Effector memory CD4-positive, alpha-beta T cell (primary cell): ENCODE measurements at places on chromosomes 6 and 20.

DNA sequence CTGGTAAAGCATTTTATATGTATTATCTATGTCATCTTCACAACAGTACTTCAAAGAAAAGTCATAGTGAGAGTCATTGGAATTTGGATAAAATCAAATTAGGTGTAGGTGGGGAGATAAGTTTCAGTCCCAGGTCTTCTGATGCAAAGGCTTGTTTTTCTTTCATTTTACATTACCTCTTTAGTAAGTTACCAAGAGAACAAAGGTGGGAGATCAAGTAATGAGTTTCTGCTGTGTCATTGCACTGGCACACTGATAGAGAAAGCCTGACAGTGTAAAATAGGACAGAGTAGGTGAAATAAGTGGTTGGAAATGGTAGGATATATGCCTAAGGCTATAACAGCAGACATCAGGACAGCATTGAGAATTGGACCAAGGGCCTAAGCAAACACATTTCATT is 250.4 kb downstream of the NKAIN2 start:
- DNase-seq = no peak

DNA sequence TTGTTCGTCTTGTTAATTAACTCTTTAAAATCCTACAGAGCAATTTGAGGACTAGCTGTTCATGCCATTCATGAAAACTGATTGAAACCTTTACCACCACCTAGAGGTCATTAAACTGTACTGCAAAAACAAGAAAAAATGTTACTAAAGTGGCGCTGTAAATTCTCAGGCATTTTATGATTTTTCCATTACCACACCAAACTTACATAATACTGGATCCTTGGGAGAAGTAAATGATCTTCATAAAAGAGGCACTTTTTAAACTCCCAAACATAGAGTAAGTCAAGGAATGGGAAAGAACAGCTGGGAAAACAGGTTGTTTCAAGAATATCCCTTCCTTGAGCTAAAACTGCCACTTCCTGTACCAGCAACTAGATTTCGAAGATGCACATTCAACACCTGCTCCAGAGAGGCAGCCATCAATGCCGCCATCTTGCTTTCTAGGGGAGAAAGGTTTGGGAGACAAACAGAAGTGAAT is 54.3 kb downstream of the MYLIP start:
- no peak for DNase-seq

DNA sequence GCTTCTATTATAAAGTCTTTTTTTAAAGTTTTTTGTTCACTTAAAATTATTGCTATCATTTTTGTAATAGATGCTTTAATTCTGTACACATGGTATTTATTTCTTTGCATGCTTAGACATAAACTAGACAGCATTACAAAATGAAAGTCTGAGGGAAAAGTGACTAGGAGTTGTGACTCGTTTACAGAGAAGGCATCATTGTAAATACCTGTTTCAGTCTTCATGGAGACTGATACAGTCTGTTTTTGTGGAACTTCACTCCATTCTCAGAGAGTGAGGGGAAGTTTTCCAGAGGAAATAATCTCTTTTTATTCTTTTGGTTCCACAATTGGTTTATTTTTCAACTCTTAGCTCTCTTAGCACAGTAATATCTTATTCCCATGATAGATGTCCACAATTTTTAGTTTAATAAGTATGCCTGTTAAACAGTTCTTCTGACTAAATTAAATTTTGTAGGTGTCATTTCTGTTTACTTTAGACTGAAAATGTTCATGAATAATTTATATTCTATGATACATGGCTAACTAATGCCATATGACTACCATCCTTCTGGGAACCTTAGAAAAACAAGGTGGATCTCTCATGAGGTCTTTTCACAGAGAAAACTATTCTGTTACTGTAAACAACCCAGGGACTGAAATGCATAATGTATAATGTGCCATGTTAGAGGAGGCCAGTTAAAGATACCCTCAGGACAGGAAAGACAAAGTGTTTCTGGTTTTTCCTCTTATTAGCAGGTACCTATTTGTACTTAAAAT is 69.2 kb downstream of the MYO6 start:
- DNase-seq = no peak

- DNase-seq = no peak
Observed at GRCh38 chr20:48531505-48531904, 296.3 kb downstream of the PREX1 start.

DNA sequence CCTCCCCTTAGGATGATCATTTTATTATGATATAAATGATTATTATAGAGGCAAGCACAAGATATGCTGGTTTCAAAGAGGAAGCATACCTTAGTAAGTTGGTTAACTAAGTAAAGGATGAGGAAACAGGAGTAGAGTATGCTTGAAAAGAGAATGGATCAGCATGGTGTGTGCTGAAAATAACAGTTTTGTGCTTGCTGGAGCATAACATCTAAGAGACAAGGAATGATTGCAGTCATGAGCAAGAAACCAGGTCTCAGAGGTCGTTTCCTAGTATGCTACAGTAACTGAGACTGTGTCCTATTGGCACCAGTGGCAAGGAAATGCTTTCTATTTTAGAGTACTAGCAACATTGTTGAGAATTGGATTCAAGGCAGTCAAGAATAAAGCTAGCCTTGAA is 34.1 kb downstream of the CDC40 start:
- DNase-seq = no peak

- no peak for DNase-seq
Observed at GRCh38 chr6:44646355-44646754, 258.8 kb downstream of the CDC5L start.

DNA sequence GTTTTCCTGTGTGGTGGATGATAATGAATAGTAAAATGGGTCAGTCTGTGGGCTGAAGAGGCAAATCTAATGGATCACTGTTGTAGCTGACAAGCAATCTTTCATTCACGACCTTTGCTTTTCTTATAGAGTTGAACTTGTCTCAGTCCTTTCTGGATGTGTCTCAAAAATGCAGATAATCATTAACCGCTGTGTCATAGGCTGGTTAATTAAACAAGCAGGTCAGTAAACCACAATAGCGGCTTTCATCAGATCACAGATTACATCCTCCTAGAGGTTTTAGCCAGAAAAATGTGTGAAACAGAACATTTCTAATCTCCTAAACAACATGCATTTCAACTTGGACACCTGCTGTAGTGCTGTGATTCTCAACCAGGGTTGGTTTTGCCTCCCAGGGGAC is 2.5 kb upstream of the METTL24 start:
- no peak for DNase-seq

GRCh38 chr20:35497780-35498189 is 31.7 kb downstream of the C20orf173 start:
- no peak for DNase-seq

GRCh38 chr6:167799033-167799821 is 27.5 kb upstream of the AFDN start:
- no peak for DNase-seq

- DNase-seq = no peak
Observed at GRCh38 chr6:109471105-109471810, 11.8 kb downstream of the ZBTB24 start.

- no peak for DNase-seq
Observed at GRCh38 chr6:24283043-24283985, 74.5 kb downstream of the DCDC2 start.

DNA sequence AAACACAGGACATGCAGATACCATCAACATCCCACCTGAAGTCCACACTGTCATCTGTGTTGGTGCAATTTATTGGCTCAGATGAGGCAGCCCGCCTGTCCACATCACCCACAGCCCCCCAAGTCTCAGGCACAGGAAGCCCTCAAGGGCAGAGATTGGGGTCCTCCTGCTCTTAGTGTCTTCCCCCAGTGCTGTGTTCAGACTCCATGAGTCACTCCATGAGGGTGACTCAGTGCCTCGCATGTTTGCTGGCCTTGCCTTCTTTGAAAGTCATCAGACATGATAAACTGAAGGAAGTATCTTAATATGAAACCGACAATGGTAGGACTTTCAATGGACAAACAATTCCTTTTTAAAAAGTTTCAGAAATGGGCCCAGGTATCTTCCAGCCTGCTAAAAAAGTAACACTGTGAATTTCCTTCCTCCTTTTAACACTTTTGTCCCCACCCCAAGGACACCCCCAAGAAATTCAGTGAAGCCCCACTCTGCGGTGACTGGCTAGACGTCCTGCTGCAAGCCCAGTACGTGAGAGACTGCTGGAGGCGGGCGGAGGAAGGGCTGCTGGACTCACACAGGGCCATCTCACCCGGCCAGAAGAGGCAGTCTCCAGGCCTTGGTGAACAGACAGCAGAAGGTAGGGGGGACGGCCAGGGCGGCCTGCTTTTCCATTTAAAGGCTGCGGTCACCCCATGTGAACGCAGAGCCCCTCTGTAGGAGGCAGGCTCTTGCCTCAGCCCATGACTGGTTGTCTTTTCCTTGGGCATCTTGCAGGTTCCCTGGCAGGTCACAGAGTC is 43.0 kb upstream of the KCNK16 start:
- DNase-seq = no peak

GRCh38 chr6:137832110-137832509 is 34.9 kb upstream of the TNFAIP3 start:
- no peak for DNase-seq

GRCh38 chr20:37296371-37296770 is 6.9 kb downstream of the MANBAL start:
- no peak for DNase-seq

- no peak for DNase-seq
Observed at GRCh38 chr20:33076662-33077372, 2.6 kb upstream of the BPIFB4 start.

- DNase-seq = no peak
Observed at GRCh38 chr6:57021086-57021720, 25.3 kb upstream of the KIAA1586 start.

- DNase-seq = peak; percentile 46
Observed at GRCh38 chr20:45934046-45934585, 367 bp upstream of the PCIF1 start.
